ENCODE measurements at places on chromosomes 16 and 17. TPM values are rescaled to one million over a fixed set of nuclear protein-coding genes. Genes with fewer than 3 reads are reported as not detected.
A peak's percentile ranks its signal among the peaks of the same experiment; 100 is the strongest.

GRCh38 chr17:79325709-79326430 is 251.2 kb downstream of the ENGASE start:
- peak; percentile 29 for DNase-seq

- no peak for DNase-seq
Observed at GRCh38 chr16:49701065-49701685, 154.7 kb downstream of the ZNF423 start.

- DNase-seq = no peak
Observed at GRCh38 chr16:2691491-2692248, 9.3 kb downstream of the KCTD5 start.

DNA sequence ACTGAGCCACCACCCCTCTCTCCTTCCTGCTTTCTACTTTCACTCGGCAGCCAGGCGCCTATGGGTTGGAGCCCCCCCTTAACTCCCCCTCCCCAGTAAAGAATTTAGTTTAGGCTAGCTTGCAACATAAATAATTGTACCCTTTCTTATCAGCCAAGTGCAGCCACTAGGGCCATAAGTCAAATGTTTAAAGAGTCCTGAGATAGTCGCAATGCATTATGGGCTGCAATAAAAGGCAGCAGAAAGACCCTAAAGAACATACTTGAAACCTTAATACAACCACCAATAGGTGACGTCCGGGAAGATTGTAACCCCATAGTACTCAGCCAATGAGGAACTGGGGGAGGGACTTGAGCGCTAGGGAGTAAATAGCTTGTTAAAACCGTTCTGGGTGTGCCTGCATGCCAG is 40.5 kb downstream of the C16orf82 start:
- DNase-seq = peak; percentile 22

DNA sequence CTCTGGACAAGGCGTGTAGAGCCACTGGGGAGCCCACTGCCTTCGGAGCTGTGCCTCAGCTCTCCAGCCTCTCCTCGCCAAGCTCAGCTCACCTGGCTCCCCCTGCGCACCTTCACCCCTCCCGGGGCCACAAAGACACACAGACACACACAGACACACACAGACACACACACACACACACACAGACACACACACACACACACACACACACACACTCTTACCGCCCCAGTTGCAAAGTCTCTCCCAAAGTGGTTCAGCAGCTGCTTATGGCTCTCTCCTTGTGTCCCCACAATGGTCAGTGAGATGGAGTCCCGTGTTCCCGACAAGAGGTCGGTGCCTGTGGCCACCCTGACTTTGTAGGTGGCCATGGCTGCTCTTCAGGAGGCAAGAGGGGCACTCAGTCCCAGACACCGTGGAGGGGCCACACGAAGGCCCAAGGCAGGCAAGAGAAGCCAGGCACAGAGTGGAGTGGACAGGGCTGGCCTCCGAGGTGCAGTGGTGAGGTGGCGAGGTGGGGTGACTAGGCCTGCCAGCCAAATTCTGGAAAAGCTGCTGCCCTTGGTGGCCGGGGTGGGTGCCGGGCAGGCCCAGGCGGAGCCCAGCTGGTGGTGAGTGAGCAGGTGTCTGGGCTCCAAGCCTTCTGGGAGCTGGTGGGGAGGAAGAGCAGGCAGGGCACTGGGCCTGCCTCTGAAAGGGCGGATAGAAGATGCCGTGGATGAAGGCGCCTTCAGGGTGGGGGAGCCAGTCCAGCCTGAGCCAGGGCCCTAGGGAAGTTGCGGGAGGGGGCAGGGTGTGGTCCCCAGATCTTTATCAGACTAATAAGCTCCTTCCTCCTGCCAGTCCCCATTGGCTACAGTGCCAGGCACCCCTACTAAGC is at the start of gene ALOX12B:
Gene ALOX12B, minus strand, starts transcription at position 642 of the 877 bp plus-strand sequence. Its CDS starts 274 bp downstream, at position 368.
- no peak for DNase-seq

GRCh38 chr16:88084881-88085280 is 133.6 kb downstream of the BANP start:
- no peak for DNase-seq

DNA sequence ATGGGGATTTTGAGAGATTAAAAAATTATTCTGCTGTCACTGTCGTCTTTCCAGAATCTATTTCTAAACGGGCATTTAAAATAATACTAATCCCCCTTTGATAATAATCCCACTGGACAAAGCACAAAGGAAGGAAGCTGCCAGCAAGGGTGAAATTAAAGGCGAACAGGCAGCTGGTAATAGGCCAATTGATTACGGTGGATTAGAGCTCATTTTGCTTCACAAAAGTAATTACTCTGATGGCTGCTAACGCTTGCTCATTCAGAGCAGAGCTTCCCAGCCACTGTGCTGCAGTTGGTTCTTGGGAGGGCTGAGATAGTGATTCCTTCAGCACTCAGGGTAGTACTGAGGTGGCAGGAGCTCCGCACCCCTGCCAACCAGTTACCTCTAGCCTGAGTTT is 205.7 kb downstream of the SNX29 start:
- DNase-seq = no peak

- DNase-seq = no peak
Observed at GRCh38 chr17:50529849-50530248, 2.7 kb upstream of the EPN3 start.

- DNase-seq = peak; percentile 58
Observed at GRCh38 chr17:37844158-37844976, 79.8 kb upstream of the TBC1D3K start.

DNA sequence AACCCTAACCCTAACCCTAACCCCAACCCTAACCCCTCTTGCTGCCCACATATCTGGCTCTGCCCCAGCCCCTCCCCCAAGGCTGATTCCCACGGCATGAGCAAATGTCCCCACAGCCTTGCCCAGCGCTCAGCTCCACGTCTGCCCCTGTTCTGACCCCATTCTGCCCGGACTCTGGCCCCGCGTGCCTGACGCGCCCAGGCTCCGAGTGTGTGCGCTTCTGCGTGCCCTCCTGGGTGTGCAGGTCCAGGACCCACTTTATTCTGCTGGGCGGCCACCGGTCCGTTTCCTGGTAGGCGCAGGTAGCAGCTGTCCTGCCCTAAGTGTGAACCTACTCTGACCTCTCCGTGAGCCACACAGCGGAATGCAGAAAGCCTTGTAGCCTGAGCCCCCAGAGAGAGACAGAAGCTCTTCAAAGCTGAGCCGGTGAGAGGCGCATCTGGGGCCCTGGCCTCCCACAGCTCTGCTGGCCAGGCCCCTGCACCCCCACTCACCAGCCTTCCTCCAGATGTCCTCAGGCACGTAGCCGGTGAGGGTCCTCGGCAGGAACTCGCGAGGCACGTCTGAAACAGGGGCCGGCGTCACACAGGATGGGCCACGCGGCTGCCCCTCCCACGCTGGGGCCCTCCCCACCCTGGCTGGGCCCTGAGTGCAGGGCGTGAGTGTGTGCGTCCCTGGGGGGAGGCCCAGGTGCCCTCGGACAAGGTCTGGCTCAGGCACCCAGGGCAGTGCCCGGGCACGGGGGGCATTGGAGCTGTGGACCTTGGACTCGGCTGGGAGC is 14.0 kb upstream of the PABPN1L start:
- DNase-seq = no peak

KRTAP2-3 gene
- total RNA-seq = not detected

TAC4 gene
- not detected for total RNA-seq

DYNLRB2 gene
- 0.27 TPM for total RNA-seq

MYADML2 gene
- not detected for total RNA-seq

TBC1D3C gene
- total RNA-seq = 0.81 TPM

Data from hematopoietic multipotent progenitor cell (in vitro differentiated cells).